ENCODE measurements at places on chromosomes 6 and 20.
A peak's percentile ranks its signal among the peaks of the same experiment; 100 is the strongest.

DNA sequence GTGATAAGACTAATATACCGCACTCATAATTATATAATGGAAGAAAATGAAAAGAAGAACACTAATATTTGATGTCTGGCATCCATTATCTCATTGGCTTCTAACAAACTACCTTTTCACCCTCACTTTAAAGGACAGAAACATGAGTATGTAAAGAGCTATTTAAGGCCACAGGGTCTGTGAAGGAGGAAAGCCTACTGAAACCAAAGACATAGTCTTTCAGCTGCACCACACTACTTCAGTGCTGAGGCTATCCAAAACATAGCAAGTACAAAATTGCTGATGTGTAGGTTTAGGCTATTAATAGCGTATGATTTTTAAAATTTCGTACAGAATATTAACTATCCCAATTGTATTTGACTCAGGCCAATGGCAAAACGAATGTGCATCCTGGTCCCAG, 38.2 kb upstream of the SLC2A12 start:
- DNase-seq: no peak

GRCh38 chr20:52124821-52125220, 66.8 kb downstream of the ZFP64 start:
- no peak for DNase-seq

- DNase-seq: peak; percentile 56
Observed at GRCh38 chr20:32436968-32437367, 78.8 kb downstream of the ASXL1 start.

GRCh38 chr6:158715330-158716311, 65.8 kb downstream of the SYTL3 start:
- no peak for DNase-seq

DNA sequence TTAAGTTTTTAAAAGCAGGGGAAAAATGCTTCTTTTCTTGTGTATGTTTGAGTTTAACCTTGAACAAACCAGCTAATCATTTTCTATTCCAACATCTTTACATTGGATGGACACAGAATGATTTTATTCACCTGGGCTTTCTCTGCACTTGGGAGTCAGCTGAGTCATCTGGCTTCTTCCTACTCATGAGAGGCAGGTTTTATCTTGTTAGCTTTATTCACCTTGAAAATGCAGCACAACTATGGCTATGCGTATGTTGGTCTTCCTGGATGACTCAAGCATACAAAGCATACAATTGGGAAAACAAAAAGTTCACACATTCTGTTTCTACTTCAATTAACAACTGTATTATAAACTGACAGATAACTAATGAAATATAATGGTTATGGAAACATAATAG, 737.7 kb downstream of the FRK start:
- no peak for DNase-seq

DNA sequence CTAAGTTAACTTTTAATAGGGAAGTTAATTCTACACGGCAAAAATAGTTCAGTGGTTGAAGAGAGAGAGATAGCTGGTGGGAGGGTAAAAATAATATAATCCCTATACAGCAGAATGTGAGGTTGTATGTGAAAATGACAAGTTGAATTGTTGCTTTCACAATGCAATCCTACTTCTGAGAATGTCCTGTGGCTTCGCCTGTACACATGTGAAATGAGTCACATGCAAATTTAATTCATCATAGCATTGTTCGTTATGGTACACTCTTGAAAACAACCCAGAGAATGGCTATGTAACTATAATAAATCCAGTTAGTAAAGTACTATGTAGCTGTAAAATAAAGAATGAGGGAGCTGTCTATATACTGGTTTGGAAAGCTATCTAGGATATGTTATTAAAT, 46.0 kb upstream of the HINT3 start:
- no peak for DNase-seq

GRCh38 chr6:68059899-68060298, 575.2 kb upstream of the ADGRB3 start:
- DNase-seq: no peak

DNA sequence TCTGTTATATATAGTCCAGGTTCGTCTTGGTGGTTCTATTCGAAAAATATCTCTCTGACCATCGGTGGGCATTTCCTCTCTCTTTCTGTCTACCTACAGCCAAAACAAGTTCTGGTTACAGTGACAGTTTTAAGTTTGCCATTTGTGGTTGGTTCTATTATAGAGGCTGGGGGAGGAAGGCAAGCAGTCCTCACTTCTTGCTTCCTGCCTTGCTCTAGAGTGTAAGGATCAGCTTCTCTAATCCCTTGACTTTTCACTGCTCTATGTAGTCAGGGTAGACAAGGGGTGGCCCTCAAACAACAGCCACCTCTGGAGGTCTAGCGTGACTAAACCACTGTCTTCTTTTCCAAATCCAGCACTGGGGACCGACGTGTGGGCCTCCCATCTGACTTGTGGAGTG, 16.1 kb downstream of the E2F3 start:
- no peak for DNase-seq

DNA sequence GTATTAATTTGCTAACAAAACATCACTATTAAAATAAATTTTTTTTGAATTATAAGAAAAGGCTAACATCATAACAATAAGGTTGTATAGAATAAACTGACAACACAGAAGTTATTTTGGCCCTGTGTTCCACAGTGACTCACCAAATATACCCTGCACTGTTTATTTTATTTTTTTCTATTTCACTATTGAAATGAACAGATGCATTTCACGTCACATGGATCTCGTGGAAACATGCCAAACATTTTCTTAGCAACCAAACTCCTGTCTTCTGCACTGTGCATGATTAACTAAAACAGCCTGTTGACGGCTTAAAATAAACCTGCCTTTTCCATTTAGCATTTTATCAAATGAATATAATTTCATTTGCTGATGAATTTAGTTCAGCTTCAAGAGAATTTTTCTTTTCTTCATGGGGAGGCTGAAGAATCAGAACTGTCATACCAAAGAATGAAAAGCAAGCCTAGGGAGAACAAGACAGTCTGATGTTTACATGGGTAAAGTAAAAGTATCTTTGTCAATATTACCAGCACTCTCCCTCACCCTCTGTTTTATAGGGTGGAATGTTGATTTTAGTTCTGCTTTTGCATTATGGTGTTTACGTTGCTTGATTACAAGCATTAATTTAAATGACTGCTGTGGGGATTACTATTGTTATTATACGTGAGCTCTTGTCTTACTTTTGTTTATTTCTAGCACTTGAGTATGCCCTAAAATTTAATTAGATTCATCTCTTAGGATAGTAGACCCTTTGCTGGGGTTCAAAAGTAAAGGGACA, 115.3 kb downstream of the LCA5 start:
- DNase-seq: no peak

- no peak for DNase-seq
Observed at GRCh38 chr6:16055852-16056251, 73.0 kb upstream of the MYLIP start.
